ENCODE measurements at places on chromosomes 1 and 21.

- DNase-seq = peak; percentile 43
These were observed 8.6 kb downstream of the UBE2U start for GRCh38 chr1:64212031-64212430.

- no peak for DNase-seq
These were observed 83.6 kb upstream of the CASZ1 start for GRCh38 chr1:10880063-10880462.

GRCh38 chr1:36156329-36157114 lies 562 bp downstream of the MAP7D1 start:
- DNase-seq = peak; percentile 60

DNA sequence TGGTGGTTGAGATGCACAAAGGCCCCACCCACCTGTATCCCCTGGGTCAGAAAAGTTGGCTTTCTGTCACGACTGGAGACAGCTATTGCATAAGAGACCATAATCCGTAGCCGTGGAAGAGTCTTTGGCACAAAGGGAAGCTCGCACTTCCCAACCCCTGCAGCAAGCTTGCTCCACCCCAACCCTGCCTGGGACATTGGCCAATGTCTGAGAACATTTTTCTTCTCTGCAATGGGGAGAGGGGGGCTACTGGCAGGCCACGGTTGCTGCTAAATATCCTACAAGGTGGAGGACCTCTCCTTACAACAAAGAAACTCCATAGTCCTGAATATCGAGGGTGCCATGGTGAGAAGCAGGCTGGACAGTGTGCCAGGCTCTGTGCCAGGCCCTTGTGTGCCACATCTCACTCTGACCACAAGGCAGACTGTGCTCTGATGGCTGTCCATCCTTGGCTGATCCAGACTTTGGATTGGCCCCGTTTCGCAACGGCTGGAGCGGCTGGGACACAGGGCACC lies 104.1 kb downstream of the CSMD2 start:
- DNase-seq = peak; percentile 50

DNA sequence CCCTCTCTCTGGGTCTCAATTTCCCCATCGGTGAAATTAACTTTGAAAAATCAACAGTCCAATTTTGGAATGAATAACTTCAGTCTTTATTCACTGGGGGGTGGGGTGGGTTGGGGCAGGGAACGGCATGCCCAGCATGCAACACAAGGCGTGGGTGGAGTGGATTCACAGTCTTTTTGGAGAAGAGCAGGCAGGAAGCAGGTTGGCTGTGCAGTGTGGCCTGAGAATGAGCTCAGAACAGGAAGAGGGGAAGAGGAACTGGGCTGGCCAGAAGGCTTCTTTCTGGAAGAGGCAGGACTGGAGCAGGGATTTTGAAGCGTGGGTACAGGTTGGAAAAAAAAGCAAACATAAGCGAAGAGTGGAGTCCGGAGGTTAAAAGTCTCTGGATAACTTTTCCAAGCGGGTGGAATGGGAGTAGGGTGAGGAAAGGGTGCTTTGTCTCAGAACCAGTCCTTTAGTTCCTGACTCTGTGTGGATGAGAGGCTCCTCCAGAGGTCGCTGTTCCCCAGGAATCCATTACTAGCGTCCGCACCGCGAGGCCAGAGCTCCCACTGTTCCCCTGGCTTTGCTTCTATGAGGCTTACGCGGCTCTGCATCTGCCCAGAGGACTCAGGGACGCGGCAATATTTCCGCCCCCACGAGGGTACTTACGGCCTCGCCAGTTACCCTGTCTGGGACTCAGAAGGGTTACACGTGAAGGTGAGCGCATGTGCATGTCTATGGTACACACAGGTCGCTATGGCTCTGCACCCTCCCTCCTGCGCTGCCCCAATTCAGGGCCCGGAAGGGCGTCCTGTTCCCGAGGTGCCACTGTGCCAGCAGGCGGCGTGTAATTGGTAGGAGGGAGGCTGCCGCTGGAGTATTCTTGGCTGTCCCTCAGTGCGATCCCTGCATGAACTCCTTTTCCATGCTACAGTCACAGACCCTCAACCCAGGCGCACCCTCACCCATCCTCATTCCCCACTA lies 5.5 kb upstream of the FOXD2 start:
- peak; percentile 26 for DNase-seq

DNA sequence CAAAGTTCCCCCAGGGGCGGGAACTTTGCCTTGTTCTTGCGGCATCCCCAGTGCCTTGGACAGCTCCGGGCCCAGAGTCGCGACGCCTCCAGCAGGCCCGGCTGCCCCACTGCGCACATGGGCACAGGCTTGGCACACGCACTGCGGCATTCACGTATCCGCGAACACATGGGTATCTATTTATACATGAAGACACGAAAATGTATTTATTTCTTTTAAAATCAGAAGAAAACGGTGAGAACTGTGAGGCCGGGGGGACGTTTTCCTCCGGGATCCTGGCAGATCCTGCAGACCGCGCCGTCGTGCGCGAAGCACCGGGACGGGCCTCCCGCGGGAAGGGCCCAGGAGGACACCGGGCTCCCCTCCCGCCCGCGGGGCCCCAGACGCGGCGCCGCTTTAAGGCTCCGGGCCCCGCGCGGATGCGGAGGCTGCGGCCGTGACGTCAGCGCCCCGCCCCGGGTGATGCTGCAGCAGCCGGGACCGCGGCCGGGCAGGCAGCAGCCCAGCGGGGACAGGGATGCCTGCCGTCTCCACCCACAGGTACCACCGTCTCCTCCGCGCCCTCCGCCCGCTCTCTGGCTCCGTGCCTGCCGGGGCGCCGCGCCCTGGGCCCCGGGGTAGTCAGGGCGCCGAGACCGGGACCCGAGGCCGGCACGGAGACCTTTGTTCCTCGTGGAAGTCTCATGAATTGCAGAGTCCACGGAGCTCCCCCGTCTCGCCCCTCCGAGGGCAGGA lies at the start of gene SLC45A1:
TSS of gene SLC45A1 (plus strand) at position 468 of the 735 bp plus-strand sequence. CDS start 6,216 bp downstream, outside the sequence.
- peak; percentile 73 for DNase-seq

DNA sequence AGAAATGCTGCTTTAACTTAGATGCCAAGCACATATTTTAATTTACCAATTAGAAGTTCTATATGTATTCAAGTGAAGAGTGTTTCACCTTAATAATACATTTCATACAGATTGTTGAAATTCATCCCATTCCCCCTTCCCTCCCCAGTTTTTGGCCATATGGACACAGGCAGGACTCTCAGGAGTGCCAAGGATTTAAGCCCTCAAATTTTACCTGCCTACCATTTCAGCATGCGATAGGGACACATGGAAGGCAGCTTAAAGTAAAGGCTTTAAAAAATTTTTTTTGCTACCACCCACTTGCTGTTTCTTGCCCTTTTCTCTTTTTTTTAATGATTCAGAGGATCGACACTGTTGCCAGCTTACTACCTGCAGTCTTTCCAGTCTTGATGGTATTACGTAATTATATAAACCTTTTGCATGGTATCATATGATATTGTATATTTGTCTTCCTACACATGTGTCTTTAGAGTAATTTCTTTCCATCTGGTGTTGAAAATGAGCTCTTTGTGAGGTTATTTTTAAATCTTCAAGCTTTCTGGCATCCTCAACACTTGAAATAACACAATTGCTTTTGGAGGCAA lies 7.0 kb downstream of the EPB41 start:
- DNase-seq = no peak

DNA sequence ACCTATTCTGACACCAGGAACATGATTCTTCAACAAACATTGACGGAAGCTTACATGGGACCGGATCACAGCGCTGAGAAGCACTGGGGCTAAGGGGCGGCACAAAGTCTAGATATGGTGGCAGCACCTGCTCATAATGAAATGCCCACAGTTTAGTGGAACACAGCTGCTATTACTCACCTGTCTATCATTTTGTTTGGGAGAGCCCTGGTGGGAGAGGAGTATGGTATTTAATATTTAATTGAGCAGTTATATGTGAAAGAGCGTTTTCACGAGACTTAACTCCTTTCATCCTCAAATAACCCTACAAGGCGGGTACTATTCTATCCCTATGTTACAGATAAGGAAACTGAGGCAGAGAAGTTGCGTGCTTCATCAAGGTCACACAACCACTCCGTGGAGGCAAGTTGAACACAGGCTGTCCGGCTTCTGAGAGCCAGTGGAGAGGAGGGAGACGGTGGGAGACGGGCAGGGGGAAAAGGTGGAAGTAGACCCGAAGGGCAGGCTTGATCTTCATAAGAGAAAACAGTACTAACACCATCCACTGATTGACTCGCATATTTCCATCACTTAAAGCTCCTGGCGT lies 790 bp upstream of the TSNAX start:
- no peak for DNase-seq

All from RPMI7951 (cell line).